ENCODE measurements at places on chromosomes 4 and X.

DNA sequence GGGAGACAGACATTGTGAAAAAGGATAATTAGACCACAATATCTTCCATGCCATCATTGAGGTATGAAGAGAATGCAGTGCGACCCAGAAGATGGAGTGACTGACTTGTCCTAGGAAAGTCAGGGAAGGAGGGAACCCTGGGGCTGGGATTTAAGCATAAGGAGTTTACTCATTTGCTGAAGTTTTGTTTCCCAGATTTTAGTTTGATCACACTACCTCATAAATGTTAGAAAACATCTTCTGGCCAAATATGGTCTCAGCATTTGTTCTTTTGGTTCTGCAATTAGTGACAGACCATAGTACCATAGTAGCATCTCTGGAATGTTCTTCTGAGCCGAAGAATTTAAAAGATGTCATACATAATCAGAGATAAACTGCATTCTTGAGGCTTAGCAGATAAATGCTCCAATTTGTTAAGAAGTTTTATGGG lies 96.5 kb upstream of the PGRMC2 start:
- no peak for DNase-seq

DNA sequence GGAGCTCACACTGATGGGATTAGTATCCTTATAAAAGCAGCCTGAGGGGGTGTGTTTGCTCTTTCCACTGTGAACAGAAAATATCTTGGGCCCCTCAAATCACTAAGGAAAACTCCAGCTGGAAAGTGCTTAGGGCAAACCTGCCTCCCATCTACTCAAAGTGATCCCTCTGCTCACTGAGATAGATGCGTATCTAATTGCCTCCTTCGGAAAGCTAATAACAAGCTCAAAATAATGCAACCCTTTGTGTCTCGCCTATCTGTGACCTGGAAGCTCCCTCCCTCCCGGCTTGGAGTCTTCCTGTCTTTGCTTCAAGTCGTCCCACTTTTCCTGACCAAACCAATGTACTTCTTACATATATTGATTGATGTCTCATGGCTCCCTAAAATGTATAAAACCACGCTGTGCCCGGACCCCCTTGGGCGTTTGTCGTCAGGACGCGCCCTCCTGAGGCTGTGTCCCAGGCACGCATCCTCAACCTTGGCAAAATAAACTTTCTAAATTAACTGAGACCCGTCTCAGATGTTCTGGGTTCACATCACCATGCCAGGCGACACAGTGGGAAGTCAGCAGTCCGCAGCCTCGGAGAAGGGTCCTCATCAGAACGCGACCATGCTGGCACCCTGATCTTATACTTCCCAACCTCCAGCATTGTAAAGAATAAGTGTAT lies 34.1 kb upstream of the SORCS2 start:
- no peak for DNase-seq

DNA sequence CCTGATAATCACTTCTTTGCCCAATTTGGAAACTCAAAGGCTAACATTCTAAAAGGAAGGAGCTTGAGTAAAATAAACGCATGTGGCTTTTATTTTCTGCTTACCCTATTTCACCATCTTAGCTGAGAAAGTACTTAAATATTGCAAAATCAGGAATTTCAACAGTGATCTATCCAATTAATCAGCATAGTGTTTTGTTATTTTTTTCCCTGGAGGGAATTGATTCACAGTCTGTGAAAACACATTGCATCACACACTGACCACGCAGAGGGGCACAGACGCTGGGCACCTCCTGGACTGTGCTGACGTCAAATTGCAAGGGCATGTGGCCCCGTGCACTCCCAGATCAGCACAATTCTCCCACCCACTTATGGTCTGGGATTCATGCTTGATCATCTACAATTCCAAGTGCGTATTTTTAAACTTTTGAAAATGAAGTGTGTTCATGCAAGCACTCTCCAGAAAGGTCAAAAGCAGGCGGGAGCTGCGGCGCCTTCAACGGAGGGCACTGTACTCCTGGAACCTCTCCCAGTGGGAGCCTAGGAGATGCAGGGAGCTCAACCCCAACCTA lies 320.6 kb upstream of the PPARGC1A start:
- no peak for DNase-seq

DNA sequence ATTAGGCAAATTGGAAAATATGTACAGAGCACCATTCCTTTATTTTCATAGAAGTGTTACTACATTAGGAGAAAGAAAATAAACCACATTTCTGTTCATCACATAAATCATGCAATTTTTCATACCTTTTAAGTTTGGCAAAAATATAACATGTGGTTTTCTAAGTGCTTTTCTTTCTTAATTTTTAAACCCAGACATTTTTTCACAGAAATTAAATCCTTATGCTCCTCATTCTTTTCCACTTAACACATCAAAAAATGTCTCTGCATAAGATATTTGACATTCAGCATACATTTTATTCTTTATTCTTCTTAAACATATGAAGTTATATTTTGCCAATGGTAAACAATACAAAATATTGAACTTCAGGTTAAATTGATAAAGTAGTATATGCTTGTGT lies 826.6 kb upstream of the SLIT2 start:
- no peak for DNase-seq

GRCh38 chr4:2942532-2943363 lies 20.5 kb downstream of the NOP14 start:
- DNase-seq: no peak

DNA sequence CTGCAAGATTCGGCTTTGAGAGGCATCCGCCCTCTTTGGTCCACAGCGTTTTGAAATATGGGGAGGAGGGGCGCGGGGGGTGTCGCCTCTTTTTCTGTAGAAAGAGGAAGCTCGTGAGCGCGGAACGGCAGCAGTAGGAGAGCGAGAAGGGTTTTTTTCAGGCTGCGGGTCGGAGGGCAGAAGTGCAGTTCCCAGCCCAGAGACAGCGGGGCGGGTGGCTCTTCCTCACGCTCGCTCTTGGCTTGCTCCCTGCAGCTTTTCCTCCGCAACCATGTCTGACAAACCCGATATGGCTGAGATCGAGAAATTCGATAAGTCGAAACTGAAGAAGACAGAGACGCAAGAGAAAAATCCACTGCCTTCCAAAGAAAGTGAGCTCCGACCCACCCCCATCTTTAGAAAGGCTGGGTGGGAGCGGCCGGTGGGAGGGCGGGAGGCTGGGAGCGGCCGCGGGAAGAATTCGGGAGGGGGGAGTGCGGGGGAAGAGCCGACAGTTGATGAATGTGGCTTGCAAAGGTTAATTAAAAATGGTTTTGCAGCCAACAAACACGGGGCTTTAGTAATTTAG lies 1.2 kb downstream of the TMSB4X start:
- DNase-seq: no peak

DNA sequence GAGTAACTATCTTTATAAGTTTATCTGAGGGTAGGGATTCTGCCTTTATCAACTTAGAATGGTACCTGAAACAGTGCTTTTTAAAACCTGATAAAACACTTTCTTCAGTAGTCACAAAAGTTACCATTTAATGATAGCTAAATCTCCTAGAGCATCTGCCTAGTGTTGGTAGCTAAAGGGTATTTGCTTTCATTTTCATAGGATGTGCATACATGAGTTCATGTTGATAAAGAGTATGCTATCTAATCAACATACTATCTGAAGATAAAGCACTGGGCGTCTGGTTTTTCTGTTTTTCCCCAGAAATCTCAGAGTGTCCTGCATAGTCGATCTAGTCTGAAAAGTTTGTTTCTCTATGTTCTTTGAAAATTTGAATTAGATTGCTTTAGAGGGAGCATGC lies 75.1 kb downstream of the ADGRL3 start:
- DNase-seq: no peak

- DNase-seq: no peak
Measured at GRCh38 chr4:39096847-39097246, 34.8 kb downstream of the KLHL5 start.

DNA sequence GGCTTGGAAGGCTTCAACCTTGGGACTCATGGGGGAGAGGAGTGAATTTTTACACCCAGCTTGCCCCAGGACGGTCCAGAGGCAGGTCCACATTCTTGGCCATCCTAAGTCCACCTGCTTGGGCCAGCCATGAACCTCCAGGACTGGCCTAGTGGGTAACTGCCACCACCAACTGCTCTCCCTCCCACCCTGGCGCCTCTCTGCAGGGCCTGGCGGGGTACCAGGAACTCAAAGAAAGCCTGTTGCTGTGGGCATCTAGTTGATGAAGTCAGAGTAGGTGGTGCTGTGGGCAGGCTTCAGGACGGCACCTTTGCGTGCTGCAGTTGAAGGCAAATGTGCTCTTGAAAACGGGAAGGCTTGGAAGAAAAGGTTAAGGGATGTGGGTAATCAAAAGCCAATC lies 12.0 kb downstream of the BCOR start:
- no peak for DNase-seq

- DNase-seq: no peak
Measured at GRCh38 chr4:6658209-6658595, 17.7 kb downstream of the MRFAP1 start.

- DNase-seq: no peak
Measured at GRCh38 chr4:81799371-81799770, 327.7 kb upstream of the RASGEF1B start.

DNA sequence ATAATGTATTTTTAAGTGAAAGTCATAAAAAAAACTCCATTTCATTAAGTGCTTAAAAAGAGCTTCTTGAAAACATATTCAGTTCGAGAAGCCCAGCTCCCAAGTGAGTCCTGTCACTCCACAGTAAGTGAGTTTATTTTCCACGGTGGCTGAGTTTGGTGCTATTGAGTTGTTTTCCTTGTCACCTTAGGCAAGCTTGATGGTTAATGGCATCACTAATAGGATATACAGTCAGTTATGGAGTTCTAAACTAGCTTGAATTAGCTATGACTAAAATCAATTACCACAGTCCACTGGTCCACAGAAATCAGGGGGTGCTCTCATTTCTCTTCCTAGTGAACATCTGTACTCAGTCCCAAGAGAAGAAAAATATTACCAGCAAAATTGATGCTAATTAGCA lies 1526.2 kb upstream of the IGFBP7 start:
- no peak for DNase-seq

- DNase-seq: no peak
Measured at GRCh38 chr4:84317513-84317912, 181.6 kb downstream of the NKX6-1 start.

DNA sequence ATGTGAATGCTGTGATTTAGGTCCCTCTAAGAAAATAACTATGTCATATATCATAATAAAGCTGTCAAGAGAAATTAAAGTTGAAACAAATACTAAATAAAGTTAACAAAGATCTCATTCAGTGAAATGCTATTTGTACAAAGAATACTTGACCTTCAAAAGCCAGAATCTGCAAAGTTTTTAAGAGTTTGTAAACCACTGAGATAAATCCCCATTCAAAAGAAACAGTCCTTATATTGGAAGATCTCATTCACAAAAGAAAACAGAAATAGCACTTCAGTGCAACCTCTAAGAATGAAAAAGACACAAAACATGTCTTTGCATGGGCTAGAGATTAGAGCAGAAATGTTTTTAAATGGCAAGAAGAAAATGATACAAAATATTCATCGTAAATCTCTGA lies 149.1 kb upstream of the USP38 start:
- DNase-seq: no peak

GRCh38 chrX:47218920-47219815 lies 687 bp downstream of the CDK16 start:
- no peak for DNase-seq

- no peak for DNase-seq
Measured at GRCh38 chr4:152817331-152817730, 37.6 kb downstream of the ARFIP1 start.

GRCh38 chr4:116005806-116006088 lies 892.3 kb upstream of the NDST4 start:
- DNase-seq: no peak

GRCh38 chrX:10900585-10901289 lies 210.4 kb upstream of the HCCS start:
- no peak for DNase-seq

- DNase-seq: no peak
Measured at GRCh38 chrX:2548711-2549423, 48.1 kb upstream of the DHRSX start.

- no peak for DNase-seq
Measured at GRCh38 chr4:20327808-20328207, 76.1 kb downstream of the SLIT2 start.

DNA sequence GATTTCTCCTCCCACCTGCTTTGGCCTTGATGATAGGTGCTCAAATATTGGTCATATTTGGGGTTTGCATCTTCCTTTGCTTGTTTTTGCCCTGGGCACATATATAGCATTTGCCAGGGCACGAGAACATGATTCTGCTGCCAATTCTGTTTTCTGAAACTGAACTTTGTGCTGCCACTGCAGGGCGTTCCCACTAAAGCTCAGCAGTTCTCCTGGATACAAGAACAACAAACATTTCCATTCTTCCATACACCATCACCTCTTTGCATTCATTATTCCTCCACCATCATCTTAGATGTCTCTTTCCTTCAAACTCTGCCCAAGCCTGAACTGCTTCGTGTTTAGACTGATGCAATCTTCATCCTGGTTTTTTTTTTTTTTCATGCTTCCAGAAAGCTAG lies 36.3 kb upstream of the GATB start:
- no peak for DNase-seq

Measured in activated T-helper 1 cell treated with anti-CD3 and anti-CD28 coated beads, Interleukin-2, amount 50 U/mL, for 16 hours (primary cell).